Stimulated activated CD8-positive, alpha-beta memory T cell treated with anti-CD3 and anti-CD28 coated beads, Interleukin-4, amount 100 ng/mL, for 1 hour (primary cell): ENCODE measurements at places on chromosomes 7 and 10.

- DNase-seq = no peak
Observed at GRCh38 chr7:105219771-105220160, 169.0 kb downstream of the SRPK2 start.

DNA sequence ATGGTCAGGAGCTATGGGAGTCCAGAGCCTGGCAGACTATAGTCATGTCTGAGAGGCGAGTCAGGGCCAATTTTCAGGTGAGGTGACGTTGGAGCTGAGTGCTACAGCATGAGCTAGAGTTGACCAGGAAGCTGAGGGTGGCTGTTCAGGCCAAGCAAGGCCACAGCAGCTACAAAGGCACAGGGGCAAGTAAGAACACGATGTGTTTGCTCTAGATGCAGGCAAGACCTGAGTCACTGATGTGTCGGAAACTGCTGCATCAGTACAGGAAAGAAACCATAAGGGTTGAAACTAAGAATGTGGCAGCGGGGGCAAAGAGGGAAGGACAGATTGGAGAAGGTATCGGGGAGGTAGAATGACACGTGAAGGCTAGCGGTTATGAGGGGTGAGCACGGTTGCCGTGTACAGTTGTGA lies 11.8 kb upstream of the RRP12 start:
- no peak for DNase-seq

- no peak for DNase-seq
Observed at GRCh38 chr10:68330852-68331454, 911 bp upstream of the HNRNPH3 start.

DNA sequence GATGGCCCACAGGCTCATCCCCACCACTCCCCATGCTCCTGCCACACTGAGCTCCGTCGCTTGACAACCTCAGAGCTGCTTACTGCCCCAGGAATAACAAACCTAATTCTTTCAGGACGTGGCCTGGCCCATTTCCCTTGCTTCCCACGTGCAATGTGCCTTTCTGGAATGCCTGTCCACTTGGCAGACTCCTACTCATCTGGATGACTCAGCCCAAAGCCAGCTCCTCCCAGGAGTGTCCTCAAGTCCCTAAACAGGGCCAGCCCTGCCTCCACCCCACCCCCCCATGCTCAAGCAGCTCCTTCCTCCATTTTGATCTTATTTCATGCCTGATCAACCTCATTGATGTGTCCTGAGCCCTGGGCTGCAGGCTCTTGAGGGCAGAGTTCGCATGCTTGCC lies 164.9 kb upstream of the RNF32 start:
- no peak for DNase-seq

DNA sequence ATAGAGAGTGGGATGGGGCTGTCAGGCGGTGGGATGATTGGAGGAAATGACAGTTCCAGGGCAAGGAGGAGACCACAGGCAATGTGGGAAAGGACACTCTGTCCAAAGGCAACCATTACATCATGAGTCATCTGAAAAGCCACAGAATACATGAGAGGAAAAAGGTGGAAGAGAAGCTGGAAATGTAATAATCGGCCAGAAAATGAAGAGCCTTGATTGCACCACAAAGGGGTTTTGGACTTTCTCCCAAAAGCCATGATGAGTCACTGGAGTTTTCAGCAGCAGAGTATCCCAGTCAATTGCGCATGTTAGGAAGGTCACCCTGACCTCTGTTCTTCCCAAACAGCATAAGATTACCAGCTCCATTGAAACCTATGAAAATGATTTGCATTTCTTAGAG lies 222.0 kb downstream of the LHFPL3 start:
- DNase-seq = no peak

- no peak for DNase-seq
Observed at GRCh38 chr7:136685501-136686173, 182.8 kb upstream of the CHRM2 start.

- no peak for DNase-seq
Observed at GRCh38 chr7:150580638-150581394, 13.6 kb downstream of the GIMAP4 start.

DNA sequence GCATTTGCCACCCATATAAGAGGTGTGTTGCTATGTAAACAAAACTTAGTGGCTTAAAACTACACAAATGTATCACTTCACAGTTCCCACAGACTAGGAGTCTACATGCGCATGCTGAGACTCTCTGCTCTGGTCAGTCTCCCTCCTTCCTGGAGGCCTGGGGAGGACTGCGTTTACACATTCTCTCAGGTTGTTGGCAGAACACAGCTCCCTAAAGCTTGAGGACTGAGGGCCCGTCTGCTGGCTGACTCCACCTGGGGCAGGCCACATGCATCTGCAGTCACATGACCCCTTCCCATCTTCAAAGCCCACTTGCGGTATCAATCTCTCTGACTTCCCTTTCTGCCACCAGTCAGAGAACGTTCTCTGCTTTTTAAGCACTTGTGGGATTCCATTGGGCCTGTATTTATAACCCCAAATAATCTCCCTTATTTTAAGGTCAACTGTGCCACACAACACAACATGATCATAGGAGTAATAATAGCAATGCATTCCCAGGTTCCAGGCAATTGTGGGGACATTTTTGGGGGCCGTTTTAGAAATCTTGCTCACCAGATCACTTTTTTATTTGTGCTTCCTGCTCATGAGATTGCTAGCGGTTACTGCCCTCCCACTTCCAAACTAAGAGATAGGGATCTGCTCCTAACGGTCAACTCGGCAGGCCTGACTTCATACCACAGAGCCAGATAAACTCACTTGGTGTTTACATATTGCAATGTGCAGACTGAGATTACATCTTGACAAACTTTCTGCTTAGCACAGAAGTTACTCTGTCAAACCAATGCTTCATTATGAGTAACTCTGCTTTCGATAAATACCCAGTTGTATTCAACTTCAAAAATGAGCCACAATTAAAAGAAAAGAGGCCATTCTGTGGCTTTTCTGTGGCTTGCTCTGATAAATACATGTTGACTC lies 96.3 kb downstream of the ALOX5 start:
- peak; percentile 17 for DNase-seq

DNA sequence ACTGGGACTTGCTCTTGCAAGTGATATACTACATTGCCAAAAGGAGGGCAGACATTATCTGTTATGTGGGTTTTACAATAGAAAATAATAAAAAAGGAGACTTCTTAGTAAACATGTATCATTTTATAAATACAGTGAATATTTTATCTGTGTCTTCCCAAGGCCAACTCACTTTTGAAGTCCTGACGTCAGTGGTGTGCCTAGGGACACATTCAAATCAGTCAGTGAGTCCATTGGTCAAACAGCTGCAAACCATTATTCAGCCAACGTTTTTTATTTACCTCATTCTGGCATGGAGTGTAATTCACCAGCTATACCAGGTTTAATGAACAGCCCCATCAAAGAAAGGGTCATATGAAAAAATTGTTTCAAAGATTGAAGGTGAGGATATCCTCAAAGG lies 263.7 kb downstream of the IPMK start:
- DNase-seq = no peak

GRCh38 chr10:48572414-48572813 lies 32.5 kb downstream of the ARHGAP22 start:
- DNase-seq = no peak

GRCh38 chr7:46493196-46493595 lies 572.1 kb upstream of the IGFBP3 start:
- no peak for DNase-seq

DNA sequence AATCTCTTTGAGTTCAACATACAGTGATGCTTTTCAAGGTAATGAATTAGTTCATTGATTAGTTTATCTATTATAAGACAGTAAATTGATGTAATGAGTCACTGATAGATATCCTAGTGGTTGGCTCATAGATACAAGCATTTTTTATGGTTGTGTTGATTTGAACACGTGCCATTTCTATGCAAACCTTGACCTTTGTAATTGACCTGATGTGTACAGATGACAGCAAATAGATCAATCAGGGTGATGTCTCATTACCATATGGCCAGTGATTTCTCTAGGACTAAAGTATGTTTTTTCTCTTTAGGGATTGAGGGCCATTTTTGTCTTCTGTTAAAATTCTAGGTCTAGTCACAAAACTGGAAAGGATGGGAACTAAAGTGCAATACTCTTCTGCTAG lies 760.3 kb upstream of the GALNT17 start:
- DNase-seq = no peak

DNA sequence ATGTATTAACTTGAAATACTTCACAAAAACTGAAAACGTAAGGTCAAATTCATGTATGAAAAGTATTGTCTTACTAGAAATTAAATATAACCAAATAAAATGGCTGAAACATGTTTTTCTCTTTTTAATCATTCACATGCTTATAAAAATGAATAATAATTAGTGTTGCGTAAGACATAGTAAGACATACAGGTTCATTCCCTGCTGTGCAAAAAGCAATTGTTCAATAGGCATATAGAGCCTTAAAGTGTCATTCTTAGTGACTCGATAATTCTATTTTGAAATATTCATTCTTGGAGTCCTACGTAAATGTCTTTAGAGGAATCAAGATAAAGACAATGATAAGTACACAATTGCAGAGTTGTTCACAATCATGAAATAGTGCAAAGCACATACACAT lies 337.1 kb downstream of the SUGCT start:
- no peak for DNase-seq

DNA sequence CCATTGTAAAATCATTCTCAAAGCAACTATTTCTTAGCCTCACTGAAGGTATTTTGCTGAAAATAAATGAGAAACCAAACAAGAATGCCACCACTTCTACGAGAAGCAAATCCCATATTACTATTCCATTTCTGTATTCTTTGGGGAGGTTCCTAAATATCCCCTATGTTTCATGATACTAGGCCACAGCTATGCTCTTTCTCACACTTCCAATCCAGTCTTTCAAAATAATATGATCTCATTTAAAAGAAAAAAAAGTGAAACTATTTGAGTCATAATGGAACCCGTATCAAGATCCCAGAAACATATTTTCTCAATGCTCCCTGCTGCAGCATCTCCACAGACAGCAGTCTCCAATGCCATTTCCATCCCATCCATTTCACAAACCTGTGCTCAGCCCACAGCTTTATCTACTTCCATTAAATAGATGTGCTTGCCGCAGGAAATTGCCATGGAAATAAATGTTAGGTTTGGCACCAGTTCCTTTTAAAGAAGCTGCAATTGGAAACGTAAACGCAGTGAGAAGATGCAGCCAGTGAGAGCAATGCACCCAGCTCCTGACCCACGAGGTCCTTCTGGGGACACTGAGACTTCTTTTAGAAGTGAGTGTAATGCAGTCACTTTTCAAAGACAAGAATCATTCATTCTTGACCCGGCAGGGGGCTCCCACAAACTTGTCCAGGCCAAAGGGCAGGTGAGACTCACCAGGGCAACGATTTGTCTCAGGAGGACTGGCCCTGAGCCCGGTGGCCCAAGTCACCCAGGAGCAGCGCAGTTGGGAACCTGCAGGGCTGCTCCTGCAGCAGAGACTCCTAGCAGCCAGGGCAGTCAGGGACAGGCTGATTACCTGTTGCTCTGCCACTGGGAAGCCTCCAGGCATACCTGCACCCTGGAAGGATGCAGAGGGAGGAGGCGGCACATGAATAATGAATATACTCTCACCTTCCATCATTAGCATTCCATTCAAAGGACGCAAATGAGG lies 99.6 kb downstream of the C10orf90 start:
- DNase-seq = no peak

GRCh38 chr7:47514818-47515217 lies 67.1 kb downstream of the TNS3 start:
- DNase-seq = no peak

GRCh38 chr7:390761-391410 lies 100.9 kb downstream of the FOXL3 start:
- no peak for DNase-seq

DNA sequence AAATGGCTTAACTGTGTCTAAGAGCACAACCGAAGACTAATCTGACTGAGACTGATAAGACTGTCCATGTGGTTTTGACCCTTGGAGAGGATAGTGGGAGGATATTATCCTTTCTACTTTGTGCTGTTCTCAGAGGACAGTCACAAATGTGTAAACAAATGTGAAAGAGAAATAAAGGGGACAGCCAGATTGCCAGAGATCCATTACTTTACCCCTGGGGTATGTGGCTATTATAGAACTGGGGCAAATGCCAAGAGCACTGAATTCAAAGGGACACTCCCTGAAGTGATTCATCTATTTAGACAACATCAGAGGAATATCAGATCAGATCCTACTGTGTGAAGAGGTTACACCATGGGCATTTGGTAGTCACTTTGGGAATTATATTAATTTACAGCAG lies 154.7 kb downstream of the RNLS start:
- no peak for DNase-seq

DNA sequence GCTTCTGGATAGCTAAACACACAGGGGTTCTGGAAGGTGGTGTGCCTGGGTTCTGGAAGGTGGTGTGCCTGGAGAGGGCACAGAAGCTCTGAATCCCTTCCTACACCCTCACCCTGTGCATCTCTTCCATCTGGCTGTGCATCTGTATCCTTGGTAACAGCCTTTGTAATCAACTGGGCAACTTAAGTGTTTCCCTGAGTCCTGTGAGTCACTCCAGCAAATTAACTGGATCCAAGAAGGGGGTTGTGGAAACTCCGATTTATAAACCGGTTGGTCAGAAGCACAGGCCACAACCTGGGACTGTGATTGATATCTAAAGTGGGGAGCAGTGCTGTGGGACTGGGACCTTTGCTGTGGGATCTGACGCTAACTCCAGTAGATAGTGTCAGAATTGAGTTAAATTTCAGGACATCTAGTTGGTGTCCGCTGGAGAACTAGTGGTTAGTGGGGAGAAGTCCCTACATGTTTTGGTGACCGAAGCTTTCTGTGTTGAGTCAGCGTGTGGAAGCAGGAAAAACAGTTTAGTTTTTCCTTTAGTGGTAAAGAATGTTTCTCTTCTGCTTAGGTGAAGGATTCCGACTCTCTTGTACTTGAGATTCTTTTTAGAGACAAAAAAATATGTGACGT lies 228.1 kb downstream of the BMPER start:
- no peak for DNase-seq

DNA sequence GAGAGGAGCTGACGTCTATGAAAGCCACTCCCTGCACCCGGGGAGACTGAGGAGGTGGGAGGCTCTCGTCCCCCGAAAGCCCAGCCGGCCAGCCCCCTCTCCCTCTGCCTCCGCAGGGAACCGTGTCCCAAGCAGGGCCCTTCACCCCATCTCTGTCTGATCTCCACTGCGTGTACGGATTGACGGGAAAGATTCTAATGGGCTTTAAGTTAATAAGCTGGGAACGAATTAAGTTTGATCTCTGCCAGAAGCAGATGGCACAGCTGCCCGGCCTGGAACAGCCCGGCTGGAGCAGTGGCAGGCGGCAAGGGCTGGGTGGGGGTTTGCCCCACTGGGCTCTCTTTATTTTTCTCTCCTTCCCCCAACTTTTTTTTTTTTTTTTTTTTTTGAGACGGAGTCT lies 6.1 kb upstream of the SLC29A4 start:
- DNase-seq = no peak

GRCh38 chr10:133129071-133129858 lies 30.8 kb upstream of the KNDC1 start:
- DNase-seq = no peak

- DNase-seq = no peak
Observed at GRCh38 chr7:35802649-35803048, 1.8 kb downstream of the SEPTIN7 start.

DNA sequence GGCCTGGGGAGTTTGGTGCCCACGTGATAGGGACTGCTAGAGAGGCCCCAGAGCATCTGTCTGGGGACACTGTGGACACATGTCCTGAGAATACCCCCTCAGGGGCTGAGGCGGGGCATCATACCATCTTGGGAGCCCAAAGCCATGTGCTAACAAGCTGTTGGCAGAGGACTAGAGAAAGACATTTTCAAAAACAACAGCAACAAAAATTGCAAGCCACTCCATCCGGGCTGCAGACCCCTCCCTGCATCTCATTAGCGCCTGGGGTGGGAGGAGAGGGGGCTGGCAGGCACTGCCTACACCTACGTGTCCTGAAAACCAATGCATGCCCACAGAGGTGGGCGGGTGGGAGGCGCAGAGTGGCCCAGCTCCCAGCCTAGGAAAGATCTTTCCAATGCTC lies 507.4 kb upstream of the PODXL start:
- DNase-seq = no peak
